ENCODE measurements at places on chromosomes 3 and 15. TPM values are rescaled to one million over a fixed set of nuclear protein-coding genes. Genes with fewer than 3 reads are reported as not detected.

The DUOXA1 gene
- 1.1 TPM for total RNA-seq

The PARP3 gene
- 4.0 TPM for total RNA-seq

The ZNF770 gene
- 40.6 TPM for total RNA-seq

The CD200 gene
- total RNA-seq, result not detected

The LCTL gene
- total RNA-seq, result not detected

The LHFPL4 gene
- not detected for total RNA-seq

The C3orf70 gene
- 0.26 TPM for total RNA-seq

The CLDN18 gene
- not detected for total RNA-seq

The CELSR3 gene
- total RNA-seq, result 1.2 TPM

The CDC25A gene
- 29.5 TPM for total RNA-seq

The EPHA3 gene
- total RNA-seq, result 25.7 TPM

The MAP6D1 gene
- 5.0 TPM for total RNA-seq

The SI gene
- total RNA-seq, result not detected

The SQOR gene
- total RNA-seq, result 4.3 TPM

The LNP1 gene
- 5.3 TPM for total RNA-seq

The C3orf33 gene
- 2.9 TPM for total RNA-seq

The HES1 gene
- total RNA-seq, result 136 TPM
